ENCODE measurements at places on chromosomes 2 and 18.

GRCh38 chr2:85599468-85600234 lies 2.8 kb downstream of the TMEM150A start:
- DNase-seq: no peak

DNA sequence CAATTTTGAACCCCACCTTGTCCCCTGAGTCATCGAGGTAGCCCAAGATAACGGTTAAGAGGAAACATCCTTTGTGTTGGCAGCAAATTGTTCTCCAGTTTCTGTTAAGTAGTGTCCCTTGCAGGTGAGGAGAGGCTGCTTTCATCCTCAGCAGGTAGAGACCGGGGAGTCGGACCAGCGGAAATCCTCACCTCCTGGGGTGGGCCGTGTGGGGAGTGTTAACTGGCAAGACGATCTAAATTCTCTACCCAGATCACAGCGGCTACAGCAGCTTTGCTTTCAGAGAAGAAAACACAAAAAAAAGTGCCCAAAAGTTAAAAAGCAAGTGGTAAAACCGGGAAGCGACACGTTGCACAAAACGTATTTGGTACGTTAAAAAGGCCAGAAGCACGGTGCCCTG lies 63.2 kb downstream of the ADI1 start:
- no peak for DNase-seq

GRCh38 chr18:24368749-24369148 lies 28.9 kb downstream of the OSBPL1A start:
- DNase-seq: no peak

DNA sequence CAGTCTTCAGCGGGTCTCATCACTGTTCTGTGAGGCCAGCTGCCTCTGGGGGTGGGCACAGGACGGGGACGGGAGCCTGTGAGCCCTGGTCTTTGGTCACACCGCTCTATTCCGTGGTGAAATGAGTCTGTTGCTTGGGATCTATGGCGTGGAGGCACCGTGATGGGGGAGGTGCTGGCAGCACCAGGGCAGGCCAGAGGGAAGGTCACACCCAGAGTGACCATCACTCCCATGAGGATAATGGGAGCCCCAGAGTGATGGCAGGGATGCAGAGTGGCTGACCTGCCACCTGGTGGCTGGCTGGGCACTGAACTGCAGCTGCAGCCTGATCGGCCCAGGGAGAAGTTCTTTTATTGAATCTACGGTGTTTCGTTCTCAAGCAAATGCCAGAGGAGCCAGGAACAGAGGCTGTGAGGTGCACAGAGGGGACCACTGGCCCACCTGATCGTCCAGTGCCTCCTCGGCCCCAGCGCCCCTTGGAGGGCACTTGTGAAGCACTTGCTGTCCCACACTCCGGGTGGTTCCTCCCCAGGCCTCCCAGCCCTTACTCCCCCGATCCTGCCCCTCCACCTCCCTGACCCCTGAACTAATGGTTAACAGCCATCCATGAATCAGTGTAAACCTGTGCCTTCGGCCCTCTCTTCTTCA lies 17.9 kb downstream of the KCNIP3 start:
- no peak for DNase-seq

DNA sequence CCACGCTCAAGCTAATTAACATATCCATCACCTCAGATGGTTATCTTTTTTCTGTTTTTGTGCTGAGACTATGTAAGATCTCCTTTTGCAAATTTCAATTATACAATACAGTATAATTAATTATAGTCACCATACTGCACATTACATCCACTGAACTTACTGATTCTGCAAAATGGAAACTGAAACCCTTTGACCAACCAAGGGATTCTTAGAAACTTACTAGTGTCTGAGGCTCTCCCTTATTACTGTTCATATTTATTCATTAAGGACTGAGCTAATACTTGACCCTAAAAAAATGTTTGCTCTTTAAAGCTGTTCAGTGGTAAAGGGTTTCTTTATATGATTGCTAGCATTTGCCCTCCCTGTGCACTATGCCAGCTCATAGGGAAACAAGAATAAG lies 50.7 kb downstream of the ADAM23 start:
- no peak for DNase-seq

GRCh38 chr2:224601923-224602322 lies 16.8 kb upstream of the CUL3 start:
- no peak for DNase-seq

- DNase-seq: peak; percentile 32
Measured at GRCh38 chr2:225112362-225113126, 70.3 kb upstream of the DOCK10 start.

- DNase-seq: no peak
Measured at GRCh38 chr2:240946046-240946445, 39.9 kb downstream of the CROCC2 start.

- DNase-seq: peak; percentile 93
Measured at GRCh38 chr2:33298233-33298632, 178.2 kb upstream of the RASGRP3 start.

DNA sequence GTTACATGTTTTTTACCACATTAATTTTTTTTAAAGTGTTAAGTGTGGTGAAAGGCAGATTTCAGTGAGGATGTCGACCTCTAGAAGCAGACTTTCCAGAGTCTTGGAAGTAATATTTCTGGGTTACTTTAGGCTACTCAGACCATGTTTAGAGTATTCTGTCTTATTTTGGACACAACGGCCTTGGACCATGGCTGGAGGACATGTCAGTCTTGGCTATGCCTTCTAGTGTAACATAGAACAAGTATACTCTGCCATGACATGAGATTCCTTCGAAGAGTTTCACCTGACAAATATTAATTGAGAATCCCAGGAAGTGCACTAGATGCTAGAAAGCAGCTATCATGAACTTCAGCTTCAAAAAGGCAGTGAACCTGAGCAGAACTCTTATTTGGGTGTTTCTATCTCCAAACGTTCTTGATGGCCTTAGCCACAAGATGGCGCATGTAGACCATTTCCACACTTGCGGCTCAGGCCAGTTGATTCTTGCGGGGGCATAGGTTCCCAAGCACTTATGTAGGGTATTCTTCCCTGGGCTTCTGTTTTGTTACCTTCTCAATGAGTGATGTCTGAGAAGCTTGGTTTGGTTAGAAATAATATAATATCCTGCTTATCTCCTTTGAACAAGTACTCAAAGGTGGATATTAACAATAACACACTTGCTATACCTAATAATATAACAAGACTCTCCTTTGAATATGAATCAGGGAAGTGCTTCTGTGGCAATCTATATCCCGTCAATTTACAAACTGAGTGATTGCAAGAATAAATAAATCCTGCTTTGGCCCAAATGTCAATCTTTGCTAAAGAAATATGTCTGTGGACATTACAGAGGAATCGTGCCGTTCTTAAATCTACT lies 62.0 kb downstream of the CACNB4 start:
- DNase-seq: peak; percentile 64

DNA sequence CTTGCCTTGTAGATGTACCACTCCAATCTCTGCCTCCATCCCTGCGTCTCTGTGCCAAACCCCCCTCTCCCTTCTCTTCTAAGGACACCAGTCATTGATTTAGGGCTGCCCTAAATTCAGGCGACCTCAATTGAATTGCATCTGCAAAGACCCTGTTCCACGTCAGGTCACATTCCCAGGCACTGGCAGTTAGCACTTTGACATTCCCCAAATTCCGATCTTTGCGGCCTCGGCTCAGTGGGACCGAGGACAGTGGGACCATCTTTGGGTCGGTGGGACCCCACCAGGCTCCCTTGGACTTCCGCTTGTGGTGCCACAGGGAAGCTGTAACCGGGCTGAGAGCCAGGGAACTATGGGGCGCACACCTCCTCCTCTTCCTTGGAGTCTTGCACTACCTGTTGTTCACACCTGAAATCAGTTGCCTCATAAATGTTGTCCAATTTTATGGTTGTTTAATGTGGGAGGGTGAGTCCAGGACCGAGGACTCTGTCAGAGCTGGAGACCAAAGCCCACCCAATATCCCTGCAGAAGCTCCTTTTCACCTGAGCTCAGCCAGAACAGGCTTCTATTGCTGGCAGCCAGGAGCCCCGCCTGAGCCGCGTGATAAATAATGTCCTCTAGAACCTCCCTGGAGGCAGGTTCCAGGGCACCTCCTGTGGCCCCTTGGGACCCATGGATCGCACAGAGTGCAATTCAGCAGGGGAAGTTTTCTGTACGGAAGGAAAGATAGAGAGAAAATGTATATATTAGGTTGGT lies 271.6 kb downstream of the EIPR1 start:
- no peak for DNase-seq

DNA sequence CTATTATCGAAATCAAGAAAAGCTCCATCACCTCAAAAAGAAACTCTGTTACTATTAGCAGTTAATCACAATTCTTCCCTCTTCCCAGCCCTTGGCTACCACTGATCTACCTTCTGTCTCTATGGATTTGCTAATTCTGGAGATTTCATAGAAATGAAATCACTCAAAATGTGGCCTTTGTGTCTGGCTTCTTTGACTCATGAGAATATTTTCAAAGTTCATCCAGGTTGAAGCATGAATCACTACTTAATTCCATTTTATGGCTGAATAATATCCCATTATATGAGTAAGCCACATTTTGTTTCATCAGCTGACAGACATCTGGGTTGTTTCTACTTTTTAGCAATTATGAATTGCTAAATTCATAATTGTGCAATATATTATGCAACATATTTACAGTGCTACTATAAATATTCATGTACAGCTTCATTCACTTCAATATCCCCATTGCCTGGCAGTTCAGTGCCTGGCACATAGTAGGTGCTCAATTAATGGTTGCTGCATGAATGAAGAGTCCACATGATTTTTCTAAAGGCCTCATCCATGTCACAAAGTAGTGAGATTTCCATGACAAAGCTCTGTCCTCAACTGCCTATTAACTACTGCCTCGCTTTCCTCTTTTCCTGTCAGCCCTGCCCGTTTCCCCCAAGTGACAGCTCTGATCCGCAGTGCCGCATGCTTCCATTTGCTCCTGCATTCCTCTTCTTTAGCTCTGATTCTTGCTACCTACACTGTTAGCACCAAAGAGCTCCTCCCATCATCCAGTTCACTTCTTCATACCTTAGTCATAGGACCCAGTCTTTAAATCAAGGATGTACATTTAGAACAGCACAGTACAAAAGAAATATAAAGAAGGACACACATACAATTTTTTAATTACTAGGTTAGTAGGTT lies 32.8 kb downstream of the CCDC93 start:
- peak; percentile 97 for DNase-seq

DNA sequence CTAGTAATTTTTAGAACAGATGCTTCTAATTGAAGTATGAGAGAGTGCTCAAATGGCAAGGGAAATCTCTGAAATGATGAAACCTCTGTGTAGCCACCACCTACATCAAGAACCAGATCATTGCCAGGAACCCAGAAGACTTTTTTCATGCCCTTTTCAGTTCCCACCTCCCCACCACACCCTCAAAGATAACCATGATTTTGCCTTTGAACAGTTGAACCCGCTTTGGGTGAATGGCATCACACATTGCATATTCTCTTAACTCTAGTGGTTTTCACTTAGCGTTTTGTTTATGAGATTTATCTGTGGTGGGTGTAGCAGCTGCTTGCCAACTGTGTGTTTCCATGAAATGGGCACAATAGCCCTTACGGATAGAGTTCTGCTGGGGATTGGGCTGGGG lies 142.9 kb upstream of the HDAC4 start:
- no peak for DNase-seq

GRCh38 chr2:20629581-20630171 lies 21.2 kb downstream of the HS1BP3 start:
- peak; percentile 25 for DNase-seq

- DNase-seq: no peak
Measured at GRCh38 chr2:225768741-225769140, 369.2 kb downstream of the NYAP2 start.

GRCh38 chr2:46534589-46534988 lies 55.2 kb downstream of the TMEM247 start:
- no peak for DNase-seq

GRCh38 chr2:190470256-190470826 lies 62.2 kb downstream of the MFSD6 start:
- DNase-seq: no peak

GRCh38 chr2:65662654-65663432 lies 230.4 kb upstream of the SPRED2 start:
- DNase-seq: peak; percentile 98

DNA sequence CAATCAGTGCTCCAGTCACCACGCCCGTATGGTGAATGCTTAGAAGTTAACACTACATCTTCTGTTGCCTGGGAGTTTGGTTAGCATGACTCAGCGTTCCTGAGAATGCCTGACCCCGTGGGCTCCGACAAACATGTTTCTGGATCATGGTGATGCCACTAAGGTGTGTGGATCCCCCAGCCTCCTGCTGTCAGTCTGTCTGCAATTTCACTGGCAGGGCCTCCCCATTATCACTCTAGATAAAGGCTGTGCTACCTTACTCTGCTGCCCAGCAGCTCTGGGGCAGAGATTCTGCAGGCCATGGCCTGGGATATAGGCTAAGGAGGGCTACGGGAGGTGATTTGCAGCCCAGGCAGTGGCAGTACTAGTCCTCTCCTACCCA lies 66.0 kb downstream of the STPG4 start:
- peak; percentile 67 for DNase-seq

DNA sequence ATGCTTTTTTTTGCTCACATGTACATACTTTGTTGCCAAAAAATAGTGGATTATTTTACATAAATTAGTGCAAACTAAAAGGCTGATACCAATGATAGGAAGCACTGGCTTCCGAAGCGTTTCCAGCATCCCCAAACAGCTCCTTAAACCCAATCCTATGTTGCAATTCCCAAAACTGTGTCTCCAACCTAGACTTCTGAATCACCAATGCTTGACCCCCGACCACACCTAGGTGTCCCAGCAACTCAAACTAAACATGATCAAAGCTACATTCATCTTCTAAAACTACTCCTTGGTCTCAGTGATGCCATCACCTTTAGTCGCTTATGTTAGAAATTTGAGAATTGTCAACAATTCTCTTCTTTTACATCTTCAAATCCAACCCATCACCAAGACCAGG lies 13.4 kb downstream of the ATP8B1 start:
- DNase-seq: no peak

GRCh38 chr2:242002944-242003343 lies 133.4 kb downstream of the RTP5 start:
- DNase-seq: no peak

DNA sequence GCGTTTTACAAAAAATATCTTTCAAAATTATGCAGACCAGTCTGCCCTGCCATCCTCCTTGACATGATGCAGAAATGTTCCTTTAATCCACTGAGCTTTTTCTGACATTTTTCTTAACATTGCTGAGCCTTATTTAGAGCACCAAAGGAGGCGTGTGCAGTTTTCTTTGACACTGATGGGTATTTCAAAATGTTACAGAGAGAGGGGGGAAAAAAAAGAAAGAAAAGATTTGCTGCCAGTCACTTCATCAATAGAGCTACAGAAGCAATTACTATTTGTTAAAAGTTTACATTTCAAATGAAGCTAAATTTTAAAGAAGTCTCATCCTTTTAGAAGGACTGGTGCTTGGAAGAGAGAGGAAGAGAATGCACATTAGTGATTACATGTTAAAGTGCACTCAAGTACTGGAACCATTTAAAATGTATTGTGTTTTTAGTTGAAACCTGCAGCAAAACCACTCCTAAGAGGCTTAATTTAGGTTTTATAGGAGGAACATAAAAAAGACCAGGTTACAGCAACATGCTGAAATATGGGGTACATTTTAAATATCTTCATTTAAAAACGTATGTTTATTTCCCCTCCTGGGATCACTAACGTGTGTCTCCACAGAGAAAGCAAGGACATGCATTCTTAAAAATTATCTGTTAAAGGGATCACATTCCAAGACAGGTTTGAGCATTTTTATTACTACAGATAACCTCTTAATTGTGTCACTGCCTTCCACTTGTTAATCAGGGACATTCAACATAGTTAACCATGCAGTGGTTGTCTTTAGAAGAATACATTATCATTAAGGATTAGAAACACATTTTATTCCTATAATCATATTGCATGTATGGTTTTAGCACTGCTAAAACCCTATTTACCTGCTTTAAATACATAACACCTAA lies 258.4 kb downstream of the MEIS1 start:
- DNase-seq: no peak

All from fibroblast of skin of right quadriceps (primary cell).